Uterus (tissue), 4 donors: ENCODE measurements at places on chromosomes 5 and 9.

GRCh38 chr9:137255448-137256114, 454 bp downstream of the NELFB start:
- DNase-seq, result no peak

DNA sequence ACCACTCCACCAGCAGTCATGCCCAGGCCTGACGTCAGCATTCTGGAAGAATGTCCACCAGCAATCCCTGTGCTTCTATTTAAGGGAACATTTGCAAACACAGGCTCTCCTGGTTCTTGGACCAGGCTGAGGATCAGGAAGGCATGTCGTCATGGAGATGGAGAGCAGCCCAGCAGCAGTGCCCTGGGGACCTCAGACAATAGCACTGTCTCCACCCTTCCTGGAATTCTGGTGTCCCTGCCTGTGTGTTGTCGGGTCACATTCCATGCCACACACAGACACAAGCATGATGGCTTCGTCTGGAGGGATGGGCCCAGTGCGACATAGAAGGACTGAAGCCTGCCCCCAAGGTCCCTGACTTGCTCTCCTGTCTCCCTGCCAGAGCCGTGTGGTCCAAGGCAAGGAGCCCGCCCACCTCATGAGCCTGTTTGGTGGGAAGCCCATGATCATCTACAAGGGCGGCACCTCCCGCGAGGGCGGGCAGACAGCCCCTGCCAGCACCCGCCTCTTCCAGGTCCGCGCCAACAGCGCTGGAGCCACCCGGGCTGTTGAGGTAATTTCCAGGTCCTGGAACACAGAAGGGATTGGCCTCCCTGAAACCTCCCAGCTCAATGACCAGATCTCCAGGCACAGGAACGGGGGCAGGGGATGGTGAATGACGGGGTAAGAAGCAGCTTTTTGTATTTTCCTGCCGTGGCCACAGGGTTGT, 43.8 kb downstream of the STOM start:
- DNase-seq, result peak; percentile 92

GRCh38 chr5:143023411-143024096, 253.4 kb downstream of the ARHGAP26 start:
- DNase-seq, result peak; percentile 28

DNA sequence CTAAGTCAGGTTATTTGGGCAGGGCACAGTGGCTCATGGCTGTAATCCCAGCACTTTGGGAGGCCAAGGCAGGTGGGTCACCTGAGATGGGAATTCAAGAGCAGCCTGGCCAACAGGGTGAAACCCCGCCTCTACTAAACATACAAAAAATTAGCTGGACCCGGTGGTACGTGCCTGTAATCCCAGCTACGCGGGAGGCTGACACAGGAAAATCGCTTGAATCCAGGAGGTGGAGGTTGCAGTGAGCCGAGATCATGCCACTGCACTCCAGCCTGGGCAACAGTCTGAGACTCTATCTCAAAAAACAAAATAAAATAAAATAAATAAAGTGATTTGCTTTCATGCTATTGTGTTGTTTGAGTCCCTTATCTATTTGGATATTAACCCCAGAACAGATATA, 8.2 kb upstream of the FBXW2 start:
- DNase-seq, result no peak

GRCh38 chr5:84688566-84688965, 303.9 kb upstream of the EDIL3 start:
- DNase-seq, result no peak

GRCh38 chr5:73647721-73648120, 21.7 kb downstream of the ARHGEF28 start:
- DNase-seq, result no peak

DNA sequence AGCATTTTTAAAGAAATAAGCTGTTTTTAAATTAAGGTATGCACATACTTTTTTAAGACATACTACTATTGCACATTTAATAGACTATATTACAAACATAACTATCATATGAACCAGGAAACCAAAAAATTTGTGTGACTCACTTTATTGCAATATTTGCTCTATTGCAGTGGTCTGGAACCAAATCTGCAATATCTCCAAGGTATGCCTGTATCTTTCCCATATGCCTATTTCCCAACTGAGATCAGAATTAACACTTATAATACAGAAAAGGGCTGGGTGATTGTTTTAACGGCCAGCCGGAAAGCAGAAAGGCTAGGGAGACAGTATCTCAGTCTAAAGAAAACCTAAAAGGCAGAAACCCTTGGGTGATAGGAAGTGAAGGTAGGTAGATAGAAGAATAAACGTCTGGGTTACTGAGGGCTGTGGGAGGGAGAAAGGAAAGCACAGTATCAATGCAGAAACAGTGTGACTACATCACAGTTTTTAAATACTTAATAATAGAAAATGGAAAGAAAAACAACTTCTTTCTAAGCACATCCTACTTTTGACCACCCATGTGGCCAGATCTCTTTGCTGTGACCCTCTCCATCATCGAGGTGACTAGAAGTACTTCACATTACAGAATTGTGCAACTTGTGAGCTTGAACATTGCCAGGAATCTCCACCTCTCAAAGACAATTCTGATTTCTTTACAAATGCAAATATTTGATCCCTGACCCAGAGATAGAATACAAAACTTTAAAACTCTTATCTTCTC, 126.4 kb downstream of the LPAR1 start:
- DNase-seq, result no peak

DNA sequence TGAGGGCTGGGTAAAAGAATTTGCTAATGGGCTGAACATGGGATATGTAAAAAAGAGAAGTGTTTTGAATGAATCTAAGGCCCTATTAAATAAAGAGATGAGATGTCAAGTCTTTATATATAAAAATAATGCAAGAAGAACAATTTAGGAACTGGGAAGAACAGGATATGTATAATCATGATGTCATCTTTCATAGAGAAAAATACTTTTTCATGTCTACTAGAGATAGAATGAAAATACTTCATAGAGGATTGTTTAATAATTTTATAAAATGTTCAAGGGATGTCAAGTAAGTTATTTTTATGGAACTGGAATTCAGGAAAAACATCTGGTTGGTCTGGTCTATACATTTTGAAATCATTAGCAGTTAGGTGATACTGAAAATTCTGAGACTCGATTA, 799.0 kb upstream of the CTNND2 start:
- no peak for DNase-seq

DNA sequence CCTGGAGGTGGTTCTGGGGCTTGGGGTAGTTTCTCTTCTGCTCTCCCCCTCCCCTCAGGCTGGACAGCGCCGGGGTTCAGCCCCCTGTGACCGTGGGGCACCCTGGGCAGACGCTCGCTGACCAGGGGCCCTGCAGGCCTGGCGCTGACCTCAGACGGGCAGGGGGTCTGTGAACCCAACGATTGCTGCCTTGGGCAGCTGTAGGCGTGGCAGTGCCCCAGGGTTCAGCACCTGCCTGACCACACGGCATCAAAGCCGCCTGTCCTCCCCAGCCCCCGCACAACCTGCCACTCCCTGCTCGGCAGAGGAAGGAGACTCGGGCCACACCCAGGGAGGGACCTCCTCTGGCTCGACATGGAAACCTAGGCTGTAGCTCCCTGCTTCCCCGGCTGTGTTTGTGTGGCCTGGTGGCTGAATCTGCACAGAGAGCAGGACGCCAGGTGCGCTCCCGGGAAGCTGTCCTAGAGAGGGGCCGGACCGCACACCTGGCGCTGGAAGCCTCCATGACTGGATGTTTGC, 12.2 kb downstream of the LCN12 start:
- DNase-seq, result no peak

DNA sequence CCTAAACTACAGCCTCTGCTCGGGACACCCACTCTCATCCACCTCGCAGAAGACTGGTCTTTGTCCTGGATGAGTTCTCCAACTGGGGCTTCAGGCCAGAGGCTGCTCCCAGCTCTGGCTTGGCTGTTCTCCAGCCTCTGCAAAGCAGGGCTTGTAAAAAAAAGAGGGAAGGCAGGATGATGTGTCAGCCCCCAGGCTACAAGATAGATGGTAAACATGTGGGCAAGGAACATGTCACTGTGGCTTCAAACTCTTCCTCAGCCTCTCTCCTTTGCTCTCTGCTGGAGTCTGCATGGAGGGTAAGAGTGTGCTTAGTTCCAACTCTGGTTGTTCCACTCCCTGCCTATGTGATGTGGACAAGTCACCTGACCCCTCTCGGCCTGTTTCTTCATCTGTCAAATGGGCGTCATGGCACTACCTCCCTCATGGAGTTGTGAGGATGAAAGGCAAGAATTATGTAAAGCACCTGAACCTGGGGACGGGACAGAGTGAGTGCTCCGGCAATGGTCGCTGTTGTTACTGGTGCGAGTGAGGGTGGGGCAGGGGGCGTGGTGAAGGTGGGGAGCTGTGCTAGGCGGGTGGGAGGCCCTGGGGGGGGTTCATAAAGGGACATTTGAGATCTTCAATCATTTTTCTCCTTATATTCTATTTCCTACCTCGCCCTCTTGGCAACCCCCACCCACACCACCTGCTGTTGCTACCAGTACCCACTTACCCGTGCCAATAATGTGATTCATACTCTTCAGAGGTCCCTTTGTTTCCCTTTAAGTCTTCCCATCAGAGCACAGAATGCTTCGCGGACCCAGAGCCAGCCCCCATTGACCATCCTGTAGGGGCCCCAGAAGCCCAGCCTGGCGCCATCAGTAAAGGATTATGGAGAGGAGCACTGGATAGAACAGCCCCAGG, 6.8 kb upstream of the ZNF79 start:
- no peak for DNase-seq

DNA sequence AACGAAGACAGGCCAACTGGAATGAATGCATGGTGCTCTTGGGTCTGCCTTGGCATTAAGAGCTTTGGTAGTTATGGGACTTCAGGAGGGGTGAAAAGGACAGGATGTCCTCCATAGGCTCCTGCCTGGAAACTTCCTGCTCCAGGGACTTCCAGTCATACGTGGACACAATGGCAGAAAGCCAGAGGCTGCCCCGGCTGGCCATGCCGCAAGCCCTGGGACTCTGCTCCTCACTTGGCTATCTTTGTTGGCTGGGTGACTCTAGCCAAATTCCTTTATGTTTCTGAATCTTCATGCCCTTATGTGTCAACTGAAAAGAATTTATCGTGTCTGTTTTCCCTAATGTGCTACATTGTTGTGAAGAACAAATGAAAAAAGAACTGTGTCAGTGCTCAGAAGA, 136.9 kb downstream of the SIL1 start:
- peak; percentile 45 for DNase-seq
